ENCODE measurements at places on chromosomes 5 and 9. TPM values are rescaled to one million over a fixed set of nuclear protein-coding genes. Genes with fewer than 3 reads are reported as not detected.

PCDHAC1 gene
- under 0.01 TPM for total RNA-seq

FBN2 gene
- 0.84 TPM for total RNA-seq

DNA sequence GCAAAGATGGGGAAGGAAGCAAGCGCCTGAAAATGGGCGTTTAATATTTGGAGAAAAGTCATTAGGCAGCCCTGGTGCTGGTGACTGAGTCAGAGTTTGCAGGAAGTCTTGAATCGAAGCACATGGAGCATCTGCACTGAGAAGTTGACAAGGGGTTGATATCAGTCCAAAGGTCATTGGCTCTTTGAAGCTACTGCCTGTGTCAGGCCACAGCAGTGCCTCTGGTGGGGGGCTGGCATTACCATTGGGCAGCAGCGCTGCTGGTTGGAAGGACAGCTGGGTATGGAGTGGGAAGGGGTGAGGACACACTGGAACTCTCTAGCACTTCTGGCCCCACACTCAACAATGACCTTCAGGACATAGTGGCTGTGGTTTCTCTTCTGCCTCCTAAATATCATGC, 150.4 kb upstream of the ERCC6L2 start:
- DNase-seq = no peak
- H3K36me3 ChIP-seq = no peaks in the 10 kb centered on the region
- no peak overlapping the region for H3K4me3 ChIP-seq
- no peaks in the 10 kb centered on the region for H3K4me1 ChIP-seq
- no peaks in the 10 kb centered on the region for H3K27me3 ChIP-seq

IFNA2 gene
- total RNA-seq = not detected

DNA sequence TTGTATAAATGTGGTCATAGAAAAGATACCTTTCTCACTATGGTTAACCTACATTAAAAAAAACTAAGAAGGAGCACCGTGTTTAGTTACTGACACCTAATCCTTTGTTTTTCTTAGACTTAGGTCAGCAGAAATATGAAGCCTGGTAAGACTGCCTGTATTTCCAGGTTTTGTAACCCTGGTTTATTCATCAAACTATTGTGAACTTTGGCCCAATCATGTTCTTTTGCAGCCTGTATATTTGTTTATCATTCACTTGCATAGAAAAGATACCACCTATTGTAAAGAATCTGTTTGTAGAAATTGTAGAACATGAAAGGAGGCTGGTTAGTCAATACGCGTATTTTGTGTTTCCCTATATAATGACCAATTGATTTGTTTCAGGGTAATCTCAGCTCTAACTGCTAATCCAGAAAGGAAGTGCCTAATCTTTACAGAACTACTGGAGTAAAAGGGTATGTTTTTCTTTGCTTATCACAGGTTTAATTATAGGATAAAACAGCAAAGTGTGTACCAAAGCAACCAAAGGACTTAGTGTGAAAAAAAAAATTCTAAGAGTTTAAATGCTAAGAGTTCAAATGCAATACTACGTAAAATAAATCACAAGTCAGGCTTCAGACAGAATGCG, 103.6 kb downstream of the LURAP1L start:
- no peak overlapping the region for H3K27ac ChIP-seq
- no peaks in the 10 kb centered on the region for H3K4me1 ChIP-seq
- no peak for DNase-seq
- H3K36me3 ChIP-seq = no peaks in the 10 kb centered on the region
- no peak overlapping the region for H3K4me3 ChIP-seq

GRCh38 chr9:138023394-138024124, 146.0 kb downstream of the CACNA1B start:
- H3K27ac ChIP-seq = no peak overlapping the region
- H3K27me3 ChIP-seq = peaks cover 12% of the 10 kb centered on the region
- no peaks in the 10 kb centered on the region for H3K36me3 ChIP-seq
- peaks cover 8% of the 10 kb centered on the region for H3K4me1 ChIP-seq
- DNase-seq = no peak
- no peak overlapping the region for H3K4me3 ChIP-seq

DNA sequence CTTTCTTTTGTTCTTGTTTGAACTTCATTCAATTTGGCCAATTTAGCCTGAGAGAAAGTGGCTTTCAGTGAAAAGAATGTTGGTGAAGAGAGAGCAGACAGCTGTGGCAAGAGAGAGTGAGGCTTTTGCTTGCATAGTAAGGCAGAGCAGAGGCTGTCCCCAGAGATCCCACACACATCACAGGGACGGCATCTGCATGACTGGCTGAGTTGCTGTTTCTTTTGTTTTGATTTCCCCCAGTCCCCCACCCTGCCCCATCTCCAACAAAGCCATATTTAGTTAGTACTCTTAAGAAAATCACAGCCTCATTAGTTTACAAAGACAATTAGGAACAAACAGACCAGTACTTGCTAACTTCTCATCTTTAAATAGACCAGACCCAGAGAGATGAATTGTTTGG, 363.9 kb upstream of the SEMA6A start:
- no peak overlapping the region for H3K4me3 ChIP-seq
- H3K4me1 ChIP-seq = no peaks in the 10 kb centered on the region
- no peak for DNase-seq
- H3K27me3 ChIP-seq = no peaks in the 10 kb centered on the region
- no peaks in the 10 kb centered on the region for H3K36me3 ChIP-seq

GRCh38 chr5:96957254-96958049, 21.6 kb downstream of the LNPEP start:
- no peak for DNase-seq
- H3K27me3 ChIP-seq = no peaks in the 10 kb centered on the region
- H3K4me1 ChIP-seq = peaks cover 10% of the 10 kb centered on the region
- H3K36me3 ChIP-seq = no peaks in the 10 kb centered on the region
- no peak overlapping the region for H3K4me3 ChIP-seq
- H3K27ac ChIP-seq = no peak overlapping the region

DNA sequence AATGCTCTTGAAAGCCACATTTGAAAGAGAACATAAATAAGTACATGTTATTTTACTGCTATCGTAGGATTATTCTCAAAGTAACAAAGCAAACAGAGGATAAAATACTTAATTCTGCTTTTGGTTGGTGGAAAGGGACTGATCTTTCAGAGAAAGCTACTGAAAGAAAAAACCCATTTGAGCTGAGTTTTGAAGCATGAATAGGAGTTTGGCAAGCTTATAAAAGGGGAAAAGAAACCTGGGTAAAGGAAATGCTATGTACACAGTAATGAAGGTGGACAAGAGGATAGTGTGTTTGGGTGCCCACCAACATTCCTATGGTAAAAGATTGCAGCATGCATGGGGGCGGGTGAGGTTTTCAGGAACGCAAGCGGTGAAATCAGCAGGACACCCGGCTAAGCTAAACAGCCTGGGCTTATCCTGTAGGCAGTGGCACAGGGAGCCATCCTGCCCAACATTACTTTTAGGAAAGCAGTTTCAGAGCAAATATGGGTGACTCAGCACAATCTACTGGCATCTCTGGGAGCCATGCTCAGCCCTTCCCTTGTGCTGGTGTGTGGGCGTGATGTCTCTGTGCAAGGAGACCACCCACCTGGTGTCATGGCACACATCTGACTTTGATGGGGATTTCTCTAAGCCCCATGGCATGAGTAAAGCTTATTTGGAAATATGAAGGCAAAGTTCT, 673.9 kb upstream of the KLF4 start:
- H3K27me3 ChIP-seq = no peaks in the 10 kb centered on the region
- no peak overlapping the region for H3K27ac ChIP-seq
- H3K36me3 ChIP-seq = no peaks in the 10 kb centered on the region
- peaks cover 2% of the 10 kb centered on the region for H3K4me1 ChIP-seq

GRCh38 chr9:87606841-87607521, 109.3 kb downstream of the DAPK1 start:
- peaks cover 14% of the 10 kb centered on the region for H3K36me3 ChIP-seq
- peaks cover 27% of the 10 kb centered on the region for H3K4me1 ChIP-seq
- H3K27ac ChIP-seq = no peak overlapping the region

- H3K4me3 ChIP-seq = no peak overlapping the region
- DNase-seq = no peak
- H3K36me3 ChIP-seq = no peaks in the 10 kb centered on the region
- H3K4me1 ChIP-seq = no peaks in the 10 kb centered on the region
- H3K27me3 ChIP-seq = no peaks in the 10 kb centered on the region
Observed at GRCh38 chr5:87949676-87950631, 318.7 kb downstream of the TMEM161B start.

DNA sequence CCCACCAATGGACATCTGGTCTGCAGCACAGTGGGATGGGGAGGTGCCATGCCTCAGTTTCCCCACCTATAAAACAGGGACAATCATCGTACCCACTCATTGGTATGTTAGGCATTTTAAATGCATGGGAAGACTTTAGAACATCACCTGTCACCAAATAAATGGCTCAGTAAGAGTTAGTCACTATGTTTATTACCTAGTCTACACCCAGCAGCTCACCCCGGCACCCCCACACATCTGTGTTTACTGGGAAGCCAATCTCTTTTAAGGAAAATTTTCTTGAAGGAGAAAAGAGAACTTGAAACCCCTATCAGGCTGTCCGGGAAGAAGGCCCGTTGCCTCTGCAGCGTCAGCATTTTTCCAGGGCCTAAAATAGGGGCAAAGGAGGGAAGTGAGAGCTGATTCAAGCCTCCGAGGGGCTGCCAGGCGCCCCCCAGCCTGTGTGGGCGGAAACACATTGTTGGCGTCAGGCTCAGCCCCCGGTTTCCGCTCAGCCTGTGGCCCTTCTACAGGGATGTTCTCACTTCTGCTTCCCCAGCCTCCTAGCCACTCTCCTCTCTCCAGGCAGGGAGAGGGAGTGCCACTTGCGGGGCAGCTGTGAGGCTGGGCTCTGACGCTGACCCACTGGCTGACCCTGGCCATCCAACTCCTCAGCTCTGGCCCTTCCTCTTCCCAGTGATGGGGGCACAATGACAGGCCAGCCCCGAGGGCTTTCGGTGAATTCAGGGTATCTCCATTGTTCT, 4.6 kb downstream of the CSF1R start:
- H3K36me3 ChIP-seq = no peaks in the 10 kb centered on the region
- no peak overlapping the region for H3K27ac ChIP-seq
- H3K4me3 ChIP-seq = no peak overlapping the region
- no peak for DNase-seq
- H3K27me3 ChIP-seq = peaks cover 5% of the 10 kb centered on the region
